ENCODE measurements at places on chromosomes 4 and X. TPM values are rescaled to one million over a fixed set of nuclear protein-coding genes. Genes with fewer than 3 reads are reported as not detected.

The FGF2 gene
- total RNA-seq: 17.8 TPM

The MAGEA11 gene
- not detected for total RNA-seq

The STS gene
- 1.2 TPM for total RNA-seq

The USP11 gene
- total RNA-seq: 26.6 TPM

The EBP gene
- total RNA-seq: 178 TPM

The NPY2R gene
- not detected for total RNA-seq

The CDS1 gene
- total RNA-seq: not detected

The PHOX2B gene
- total RNA-seq: not detected

GRCh38 chr4:137307806-137308205 is 224.5 kb downstream of the PCDH18 start:
- no peaks in the 10 kb centered on the region for H3K27me3 ChIP-seq
- DNase-seq: no peak

DNA sequence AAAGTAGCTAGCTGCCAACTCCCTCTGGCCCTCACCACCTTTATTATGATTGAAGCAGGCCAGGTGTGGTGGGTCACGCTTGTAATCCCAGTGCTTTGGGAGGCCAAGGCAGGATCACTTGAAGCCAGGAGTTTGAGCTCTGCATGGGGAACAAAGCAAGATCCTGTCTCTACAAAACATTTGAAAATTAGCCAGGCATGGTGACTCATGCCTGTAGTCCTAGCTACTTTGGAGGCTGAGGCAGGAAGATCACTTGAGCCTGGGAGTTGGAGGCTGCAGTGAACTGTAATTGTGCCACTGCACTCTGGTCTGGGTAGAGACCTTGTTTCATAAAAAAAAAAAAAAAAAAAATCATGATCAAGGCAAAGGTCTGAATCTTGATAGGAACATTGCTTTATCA is 467.0 kb upstream of the DIPK2B start:
- no peak overlapping the region for H3K4me3 ChIP-seq
- no peak for DNase-seq
- H3K27ac ChIP-seq: no peak overlapping the region
- no peaks in the 10 kb centered on the region for H3K27me3 ChIP-seq
- H3K36me3 ChIP-seq: no peaks in the 10 kb centered on the region

DNA sequence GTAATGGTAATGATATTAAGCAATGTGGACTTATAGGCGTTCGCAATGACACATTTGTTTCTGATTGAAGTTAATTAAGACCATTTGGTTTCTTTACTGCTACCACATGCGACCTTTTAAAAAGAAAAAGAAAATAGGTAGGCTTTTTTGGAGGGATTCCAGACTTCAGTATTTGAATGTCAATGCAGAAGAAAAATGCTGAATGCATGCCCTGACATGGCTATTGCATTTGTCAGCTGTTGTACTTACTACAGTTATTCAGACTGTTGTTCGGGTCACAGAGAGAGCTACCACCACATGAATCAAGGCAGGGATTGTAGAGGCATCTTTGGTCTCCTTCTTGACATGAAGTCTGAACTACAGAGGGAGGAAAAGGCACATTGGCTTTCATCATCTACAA is 163.7 kb downstream of the CORIN start:
- no peak for DNase-seq
- no peak overlapping the region for H3K4me3 ChIP-seq
- H3K4me1 ChIP-seq: no peaks in the 10 kb centered on the region

DNA sequence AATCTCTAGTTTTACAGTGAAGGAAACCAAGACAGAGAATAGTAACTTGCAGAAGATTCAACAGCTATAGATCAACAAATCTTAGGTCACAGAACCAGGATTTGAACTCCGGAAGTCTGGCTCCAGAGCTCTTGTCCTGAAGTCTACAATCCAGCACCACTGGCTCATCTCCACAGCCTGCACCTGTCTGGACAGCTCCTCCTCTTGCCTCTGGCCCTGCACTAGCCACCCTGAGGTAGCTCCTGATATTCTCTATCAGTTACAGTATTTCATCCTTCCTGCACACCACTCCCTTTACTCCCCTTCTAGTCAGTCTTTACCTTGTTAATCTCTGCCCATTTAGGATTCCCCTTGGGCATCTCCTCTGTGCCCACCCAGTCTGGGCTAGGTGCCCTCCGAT is 58.1 kb upstream of the LNX1 start:
- H3K27me3 ChIP-seq: peaks cover 2% of the 10 kb centered on the region
- H3K4me1 ChIP-seq: no peaks in the 10 kb centered on the region
- no peaks in the 10 kb centered on the region for H3K36me3 ChIP-seq
- H3K27ac ChIP-seq: no peak overlapping the region
- no peak for DNase-seq

DNA sequence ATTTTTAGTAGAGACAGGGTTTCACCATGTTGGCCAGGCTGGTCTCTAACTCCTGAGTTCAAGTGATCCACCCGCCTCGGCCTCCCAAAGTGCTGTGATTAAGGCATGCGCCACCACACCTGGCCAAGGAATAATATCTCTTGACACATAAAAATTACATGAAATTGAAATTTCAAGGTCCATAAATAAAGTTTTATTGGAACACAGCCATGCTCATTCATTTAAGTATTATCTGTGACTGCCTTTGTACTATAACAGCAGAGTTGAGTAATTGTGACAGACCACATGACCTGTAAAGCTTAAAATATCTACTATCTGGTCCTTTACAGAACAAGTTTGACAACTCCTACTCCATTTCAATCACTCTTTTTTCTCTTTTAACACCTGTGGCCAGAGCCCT is 17.8 kb upstream of the EGFL6 start:
- no peaks in the 10 kb centered on the region for H3K36me3 ChIP-seq
- no peak overlapping the region for H3K4me3 ChIP-seq
- no peak overlapping the region for H3K27ac ChIP-seq

DNA sequence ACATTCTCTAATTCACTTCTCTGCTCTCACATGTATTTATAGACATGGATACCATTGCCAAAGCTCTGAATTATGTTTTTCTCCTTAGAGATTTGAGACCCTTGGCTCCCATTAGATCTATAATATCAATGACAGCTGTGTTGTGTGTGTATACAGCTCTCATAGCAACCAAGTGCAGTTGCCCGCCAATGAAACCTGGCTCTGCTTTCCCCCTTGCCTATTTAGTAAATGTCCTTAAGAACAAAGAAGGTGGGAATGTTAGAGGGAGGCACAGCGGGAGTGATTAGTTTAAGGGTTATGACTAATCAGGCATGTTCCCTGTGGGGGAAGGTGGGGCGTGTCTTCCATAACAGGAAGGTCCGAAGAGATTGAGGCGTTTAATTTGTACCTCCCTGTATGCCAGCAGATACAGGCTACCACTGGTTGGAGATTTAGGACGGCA is 100.5 kb upstream of the TBC1D9 start:
- peaks cover 2% of the 10 kb centered on the region for H3K27me3 ChIP-seq
- H3K27ac ChIP-seq: no peak overlapping the region
- H3K36me3 ChIP-seq: no peaks in the 10 kb centered on the region
- no peak for DNase-seq
- H3K4me3 ChIP-seq: no peak overlapping the region

DNA sequence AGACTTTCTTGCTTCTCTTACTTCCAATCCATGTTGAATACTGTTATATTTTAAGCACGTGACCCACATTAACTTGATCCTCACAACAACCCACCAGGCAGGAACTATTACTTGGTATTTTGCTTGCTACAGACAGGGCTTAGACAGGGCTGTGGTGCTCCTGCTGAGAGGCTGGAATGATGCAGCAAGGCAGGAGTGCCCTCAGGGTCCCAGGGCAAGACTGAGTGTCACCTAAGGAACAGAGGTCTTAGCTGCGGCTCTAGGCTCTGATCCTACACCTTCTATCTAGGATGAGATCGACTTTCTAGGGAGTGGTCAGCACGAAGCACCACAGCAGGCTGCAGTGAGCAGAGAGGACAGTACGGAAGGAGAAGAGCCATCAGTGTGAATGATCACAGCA is 20.0 kb downstream of the TAPT1 start:
- H3K27me3 ChIP-seq: no peaks in the 10 kb centered on the region
- no peak overlapping the region for H3K4me3 ChIP-seq
- peaks cover 44% of the 10 kb centered on the region for H3K4me1 ChIP-seq
- peaks cover 29% of the 10 kb centered on the region for H3K36me3 ChIP-seq

- peak overlapping the region; percentile 15 for H3K27ac ChIP-seq
- H3K4me3 ChIP-seq: no peak overlapping the region
- no peaks in the 10 kb centered on the region for H3K4me1 ChIP-seq
Measured at GRCh38 chr4:1693131-1693896, 9.2 kb upstream of the FAM53A start.

- H3K36me3 ChIP-seq: no peaks in the 10 kb centered on the region
- H3K27ac ChIP-seq: no peak overlapping the region
- H3K27me3 ChIP-seq: no peaks in the 10 kb centered on the region
- H3K4me1 ChIP-seq: peaks cover 13% of the 10 kb centered on the region
- no peak overlapping the region for H3K4me3 ChIP-seq
Measured at GRCh38 chr4:7900334-7900909, 39.2 kb downstream of the AFAP1 start.

GRCh38 chr4:128525992-128526630 is 238.5 kb upstream of the PGRMC2 start:
- peaks cover 8% of the 10 kb centered on the region for H3K4me1 ChIP-seq
- H3K27ac ChIP-seq: no peak overlapping the region
- DNase-seq: no peak
- peaks cover 8% of the 10 kb centered on the region for H3K27me3 ChIP-seq

DNA sequence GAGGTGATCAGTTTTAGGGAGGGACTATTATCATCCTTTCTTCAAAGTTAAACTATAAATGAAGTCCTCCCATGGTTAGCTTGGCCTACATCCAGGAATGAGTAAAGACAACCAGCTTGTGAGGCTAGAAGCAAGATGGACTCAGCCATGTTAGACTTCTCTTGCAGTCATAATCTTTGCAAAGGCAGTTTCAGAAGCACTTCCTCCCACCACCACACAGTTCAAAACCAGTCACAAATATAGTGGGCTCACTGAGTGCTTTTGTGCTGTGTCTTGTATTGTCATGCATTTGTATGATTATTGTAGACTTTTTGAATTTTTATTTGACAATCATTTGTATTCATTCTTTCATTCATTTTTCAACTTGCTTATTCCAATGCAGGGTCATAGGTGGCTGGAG is 204.5 kb downstream of the ZNF674 start:
- H3K4me1 ChIP-seq: no peaks in the 10 kb centered on the region
- H3K27ac ChIP-seq: no peak overlapping the region
- no peak overlapping the region for H3K4me3 ChIP-seq
- DNase-seq: no peak
- H3K27me3 ChIP-seq: no peaks in the 10 kb centered on the region

DNA sequence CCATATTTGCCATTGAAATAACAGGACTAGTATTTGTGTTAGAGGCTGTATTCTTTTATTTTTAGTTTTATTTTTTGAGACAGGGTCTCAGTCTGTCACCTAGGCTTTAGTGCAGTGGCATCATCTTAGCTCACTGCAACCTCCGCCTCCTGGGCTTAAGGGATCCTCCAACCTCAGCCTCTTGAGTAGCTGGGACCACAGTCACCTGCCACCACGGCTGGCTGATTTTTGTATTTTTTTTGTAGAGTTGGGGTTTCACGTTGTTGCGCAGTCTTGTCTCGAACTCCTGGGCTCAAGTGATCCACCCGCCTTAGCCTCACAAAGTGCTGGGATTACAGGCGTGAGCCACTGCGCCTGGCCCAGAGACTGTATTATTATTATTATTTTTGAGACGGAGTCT is 15.3 kb downstream of the TMEM131L start:
- no peak for DNase-seq
- H3K4me1 ChIP-seq: peaks cover 58% of the 10 kb centered on the region
- no peaks in the 10 kb centered on the region for H3K27me3 ChIP-seq
- no peak overlapping the region for H3K4me3 ChIP-seq
- H3K36me3 ChIP-seq: peaks cover 23% of the 10 kb centered on the region

GRCh38 chrX:152821145-152821765 is 9.3 kb downstream of the CETN2 start:
- no peaks in the 10 kb centered on the region for H3K36me3 ChIP-seq
- H3K4me3 ChIP-seq: no peak overlapping the region
- no peaks in the 10 kb centered on the region for H3K27me3 ChIP-seq

GRCh38 chr4:99846891-99847290 is 30.3 kb downstream of the DAPP1 start:
- peak overlapping the region; percentile 59 for H3K4me3 ChIP-seq

GRCh38 chrX:70196961-70197720 is 19.9 kb downstream of the DGAT2L6 start:
- H3K27ac ChIP-seq: no peak overlapping the region
- DNase-seq: peak; percentile 43
- H3K4me1 ChIP-seq: peaks cover 6% of the 10 kb centered on the region
- H3K4me3 ChIP-seq: no peak overlapping the region
- H3K27me3 ChIP-seq: peaks cover 4% of the 10 kb centered on the region

DNA sequence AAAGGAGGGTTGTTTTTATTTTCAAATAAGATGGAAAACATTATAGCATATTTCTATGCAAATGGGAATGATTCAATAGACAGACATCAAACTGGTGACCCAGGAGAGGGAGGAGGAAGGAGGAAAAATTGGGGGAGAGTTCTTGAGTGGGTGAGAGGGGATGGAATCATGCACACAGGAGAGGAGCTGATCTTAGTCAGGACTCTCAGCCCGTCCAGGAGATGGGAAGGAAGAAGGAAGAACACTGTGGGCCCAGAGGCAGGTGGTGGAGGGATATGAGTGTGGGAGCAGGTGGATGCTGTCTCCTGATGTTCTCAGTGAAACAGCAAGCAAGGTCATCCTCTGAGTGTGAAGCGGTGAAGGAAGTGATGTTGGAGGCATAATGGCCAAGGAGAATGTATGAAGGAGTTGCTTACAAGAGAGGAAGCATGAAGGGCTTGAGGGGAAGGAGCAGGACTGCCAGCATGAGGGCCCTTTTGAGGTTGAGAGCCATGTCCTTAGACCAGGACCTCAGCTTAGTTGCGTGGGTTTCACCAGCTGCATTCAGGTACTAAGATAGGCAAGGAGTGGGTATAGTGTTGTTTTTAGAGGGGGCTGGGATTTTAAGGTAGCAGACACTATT is 161.7 kb upstream of the NAP1L5 start:
- H3K36me3 ChIP-seq: no peaks in the 10 kb centered on the region
- H3K27ac ChIP-seq: no peak overlapping the region
- no peak for DNase-seq
- H3K4me3 ChIP-seq: no peak overlapping the region

- H3K27me3 ChIP-seq: no peaks in the 10 kb centered on the region
- DNase-seq: no peak
- no peaks in the 10 kb centered on the region for H3K36me3 ChIP-seq
- H3K4me3 ChIP-seq: no peak overlapping the region
Measured at GRCh38 chrX:135649029-135649428, 64.4 kb upstream of the CT45A1 start.

GRCh38 chr4:168119100-168119499 is 26.8 kb downstream of the ANXA10 start:
- H3K36me3 ChIP-seq: no peaks in the 10 kb centered on the region
- no peak overlapping the region for H3K4me3 ChIP-seq
- H3K27ac ChIP-seq: no peak overlapping the region
- no peaks in the 10 kb centered on the region for H3K27me3 ChIP-seq
- no peak for DNase-seq
- no peaks in the 10 kb centered on the region for H3K4me1 ChIP-seq

GRCh38 chr4:127479031-127479622 is 153.6 kb upstream of the INTU start:
- no peak overlapping the region for H3K4me3 ChIP-seq
- H3K4me1 ChIP-seq: no peaks in the 10 kb centered on the region
- no peak for DNase-seq
- no peak overlapping the region for H3K27ac ChIP-seq
- H3K36me3 ChIP-seq: no peaks in the 10 kb centered on the region
- H3K27me3 ChIP-seq: no peaks in the 10 kb centered on the region
